T-cell (primary cell): ENCODE measurements at places on chromosomes 2 and 18. TPM values are rescaled to one million over a fixed set of nuclear protein-coding genes. Genes with fewer than 3 reads are reported as not detected.

MYOM1 gene
- 1.9 TPM for total RNA-seq

TUBA4B gene
- total RNA-seq = not detected

SKA1 gene
- total RNA-seq = 0.39 TPM

GPR39 gene
- not detected for total RNA-seq

RAX gene
- total RNA-seq = not detected

LYPD1 gene
- total RNA-seq = 0.15 TPM

CDH19 gene
- not detected for total RNA-seq

LYG2 gene
- not detected for total RNA-seq

MAIP1 gene
- total RNA-seq = 29.6 TPM

CTAGE1 gene
- total RNA-seq = not detected

ITGB6 gene
- not detected for total RNA-seq

CDKL4 gene
- 0.32 TPM for total RNA-seq

CAMKMT gene
- 14.4 TPM for total RNA-seq

DLX1 gene
- not detected for total RNA-seq

LGALSL gene
- 0.59 TPM for total RNA-seq

PAX8 gene
- total RNA-seq = 1.2 TPM

HK2 gene
- total RNA-seq = 8.6 TPM

ARMC9 gene
- total RNA-seq = 1.6 TPM

PRKRA gene
- 52.1 TPM for total RNA-seq

ERFE gene
- total RNA-seq = not detected

CAVIN2 gene
- total RNA-seq = 0.50 TPM

SLC5A6 gene
- total RNA-seq = 214 TPM

PSMA8 gene
- 0.83 TPM for total RNA-seq

SERPINB3 gene
- total RNA-seq = not detected

CIAO1 gene
- total RNA-seq = 85.6 TPM

MOGAT1 gene
- total RNA-seq = not detected

C2orf15 gene
- total RNA-seq = 2.3 TPM

STON1 gene
- total RNA-seq = 3.8 TPM
